ENCODE measurements at places on chromosomes 13 and 19.

DNA sequence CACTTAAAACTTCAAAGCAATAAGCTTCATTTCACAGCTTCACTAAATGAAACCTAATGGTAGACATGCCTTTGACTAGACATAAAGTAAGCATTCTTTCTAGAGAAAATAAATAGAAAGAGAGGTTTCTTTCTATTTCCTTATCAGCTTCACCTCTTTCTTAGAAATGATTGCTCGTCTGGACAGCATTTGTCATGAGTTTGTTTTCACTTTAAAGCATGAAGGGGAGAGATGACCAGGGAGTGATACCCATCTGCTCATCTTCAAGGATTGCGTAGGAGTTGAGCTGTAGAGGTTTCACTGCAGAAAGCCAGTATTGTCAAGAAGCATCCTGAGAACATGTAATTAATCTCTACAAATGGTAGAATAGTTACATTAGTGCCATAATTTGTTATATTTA is 61.3 kb downstream of the COL4A2 start:
- no peak for DNase-seq
- H3K27ac ChIP-seq: peak overlapping the region; percentile 62
- peaks cover 68% of the 10 kb centered on the region for H3K4me1 ChIP-seq
- no peaks in the 10 kb centered on the region for H3K36me3 ChIP-seq
- H3K27me3 ChIP-seq: no peaks in the 10 kb centered on the region

DNA sequence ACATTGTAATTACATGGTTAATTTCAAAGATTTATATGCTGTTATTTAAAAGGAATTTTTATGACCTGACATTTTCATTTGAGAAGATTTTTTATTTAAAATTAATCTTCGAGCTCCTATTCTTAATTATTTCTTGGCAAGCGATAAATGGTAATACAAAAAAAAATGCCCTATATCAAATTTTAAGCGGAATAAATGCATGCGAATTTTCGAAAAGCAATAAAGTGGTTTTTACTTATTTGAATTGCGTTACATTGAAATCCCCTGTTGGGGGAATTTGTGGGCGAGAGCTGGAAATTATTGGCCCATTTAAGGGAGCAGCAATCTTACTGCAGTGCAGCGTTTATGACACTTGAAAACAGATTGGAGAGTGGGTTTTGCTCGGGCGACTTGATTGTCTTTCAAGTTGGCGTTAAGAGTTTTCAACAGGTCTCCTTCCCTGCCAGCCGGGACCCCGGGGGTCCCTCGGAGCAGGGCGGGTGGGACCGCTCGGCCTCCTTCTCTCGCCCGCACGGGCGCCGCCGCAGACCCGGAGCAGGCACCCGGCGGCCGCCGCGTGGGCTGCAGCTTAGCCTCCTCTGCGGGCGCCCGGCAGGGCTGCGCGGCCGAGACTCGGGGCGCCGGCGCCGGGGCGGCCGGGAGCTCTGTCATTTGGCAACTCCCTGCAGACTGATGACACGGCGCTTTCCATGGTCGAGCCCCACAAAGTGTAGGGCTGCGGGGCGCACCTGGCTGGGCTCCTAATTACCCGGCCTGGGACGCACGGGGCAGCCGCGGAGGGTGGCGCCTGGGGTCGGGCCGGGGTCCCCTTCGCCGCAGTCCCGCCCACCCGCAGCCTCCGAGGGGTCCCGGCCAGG is 255.1 kb upstream of the SOX21 start:
- peaks cover 15% of the 10 kb centered on the region for H3K4me1 ChIP-seq
- H3K4me3 ChIP-seq: peak overlapping the region; percentile 45
- H3K27ac ChIP-seq: no peak overlapping the region
- H3K27me3 ChIP-seq: peaks cover 79% of the 10 kb centered on the region
- no peak for DNase-seq

DNA sequence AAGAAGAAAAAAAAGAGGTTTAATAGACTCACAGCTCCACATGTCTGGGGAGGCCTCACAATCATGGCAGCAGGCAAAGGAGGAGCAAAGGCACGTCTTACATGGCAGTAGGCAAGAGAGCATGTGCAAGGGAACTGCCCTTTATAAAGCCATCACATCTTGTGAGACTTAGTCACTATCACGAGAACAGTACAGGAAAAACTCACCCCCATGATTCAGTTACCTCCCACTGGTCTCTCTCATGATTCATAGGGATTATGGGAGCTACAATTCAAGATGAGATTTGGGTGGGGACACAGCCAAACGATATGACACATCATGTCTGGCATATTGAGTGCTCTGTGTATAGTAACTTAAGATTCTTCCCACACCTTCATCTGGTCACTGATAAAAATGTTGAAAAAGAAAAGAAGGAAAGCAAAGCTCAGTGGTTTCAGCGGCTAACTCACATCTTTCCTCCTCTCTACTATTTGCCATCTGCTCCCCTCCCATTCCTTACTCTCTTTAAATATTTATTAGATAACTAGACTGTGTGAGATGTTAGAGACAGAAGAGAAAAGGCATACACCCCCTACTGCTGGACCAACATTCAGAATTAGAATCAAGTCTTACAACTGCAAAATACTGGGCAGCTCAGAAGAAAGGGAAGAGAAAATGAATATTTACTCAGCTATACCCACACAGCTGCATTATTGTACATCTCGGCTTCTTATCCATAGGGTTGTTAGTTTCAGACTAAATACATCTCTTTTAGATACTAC is 60.1 kb upstream of the AKAP11 start:
- H3K36me3 ChIP-seq: peaks cover 40% of the 10 kb centered on the region
- H3K4me3 ChIP-seq: no peak overlapping the region
- H3K27ac ChIP-seq: no peak overlapping the region

GRCh38 chr19:57682226-57682766 is 519 bp downstream of the ZNF551 start:
- H3K4me1 ChIP-seq: peaks cover 18% of the 10 kb centered on the region
- DNase-seq: no peak
- H3K27ac ChIP-seq: peak overlapping the region; percentile 64
- H3K36me3 ChIP-seq: peaks cover 35% of the 10 kb centered on the region
- H3K27me3 ChIP-seq: no peaks in the 10 kb centered on the region

- H3K27ac ChIP-seq: no peak overlapping the region
- no peak overlapping the region for H3K4me3 ChIP-seq
- no peak for DNase-seq
- no peaks in the 10 kb centered on the region for H3K36me3 ChIP-seq
Observed at GRCh38 chr13:36142735-36143134, 11.6 kb upstream of the DCLK1 start.

- H3K4me1 ChIP-seq: no peaks in the 10 kb centered on the region
- no peaks in the 10 kb centered on the region for H3K36me3 ChIP-seq
- H3K4me3 ChIP-seq: no peak overlapping the region
- DNase-seq: no peak
- H3K27ac ChIP-seq: no peak overlapping the region
Observed at GRCh38 chr13:103471896-103472295, 405.7 kb upstream of the SLC10A2 start.

DNA sequence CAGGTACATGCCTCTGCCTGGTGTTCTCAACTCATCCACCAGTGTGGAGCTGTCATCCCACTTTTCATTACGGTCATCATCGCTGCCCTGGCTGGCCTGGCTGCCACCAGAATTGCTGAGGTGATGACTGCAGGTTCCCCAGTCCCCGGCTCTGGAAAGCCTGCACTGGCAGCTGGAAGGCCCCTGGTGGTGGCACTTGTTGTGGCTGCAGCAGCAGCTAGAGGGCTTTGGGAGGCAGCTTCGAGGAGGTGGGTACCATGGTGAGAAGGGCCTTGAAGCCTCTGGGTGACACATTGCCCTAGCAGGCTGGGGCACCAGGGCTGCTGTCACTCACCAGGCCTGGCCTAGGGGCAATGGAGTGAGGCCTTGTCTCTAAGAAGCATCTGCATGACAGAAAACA is 25.3 kb upstream of the ZNF14 start:
- no peak overlapping the region for H3K27ac ChIP-seq
- no peak for DNase-seq
- no peaks in the 10 kb centered on the region for H3K36me3 ChIP-seq
- H3K4me1 ChIP-seq: no peaks in the 10 kb centered on the region
- H3K4me3 ChIP-seq: no peak overlapping the region

DNA sequence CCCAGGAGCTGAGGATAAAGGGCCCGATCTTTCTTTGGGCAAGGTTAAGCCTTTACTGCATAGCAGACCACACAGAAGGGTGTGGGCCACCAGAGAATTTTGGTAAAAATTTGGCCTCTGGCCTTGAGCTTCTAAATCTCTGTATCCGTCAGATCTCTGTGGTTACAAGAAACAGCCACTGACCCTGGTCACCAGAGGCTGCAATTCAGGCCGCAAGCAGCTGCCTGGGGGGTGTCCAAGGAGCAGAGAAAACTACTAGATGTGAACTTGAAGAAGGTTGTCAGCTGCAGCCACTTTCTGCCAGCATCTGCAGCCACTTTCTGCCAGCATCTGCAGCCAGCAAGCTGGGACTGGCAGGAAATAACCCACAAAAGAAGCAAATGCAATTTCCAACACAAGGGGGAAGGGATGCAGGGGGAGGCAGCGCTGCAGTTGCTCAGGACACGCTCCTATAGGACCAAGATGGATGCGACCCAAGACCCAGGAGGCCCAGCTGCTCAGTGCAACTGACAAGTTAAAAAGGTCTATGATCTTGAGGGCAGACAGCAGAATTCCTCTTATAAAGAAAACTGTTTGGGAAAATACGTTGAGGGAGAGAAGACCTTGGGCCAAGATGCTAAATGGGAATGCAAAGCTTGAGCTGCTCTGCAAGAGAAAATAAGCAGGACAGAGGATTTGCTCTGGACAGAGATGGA is 8.4 kb upstream of the CEACAM19 start:
- DNase-seq: no peak
- H3K36me3 ChIP-seq: peaks cover 60% of the 10 kb centered on the region
- no peaks in the 10 kb centered on the region for H3K4me1 ChIP-seq
- H3K27me3 ChIP-seq: no peaks in the 10 kb centered on the region

GRCh38 chr13:29484236-29484635 is 111.3 kb downstream of the SLC7A1 start:
- H3K27ac ChIP-seq: no peak overlapping the region
- H3K36me3 ChIP-seq: peaks cover 11% of the 10 kb centered on the region
- no peaks in the 10 kb centered on the region for H3K27me3 ChIP-seq
- no peak for DNase-seq
- no peak overlapping the region for H3K4me3 ChIP-seq
- no peaks in the 10 kb centered on the region for H3K4me1 ChIP-seq

GRCh38 chr13:30702006-30702405 is 33.3 kb upstream of the ALOX5AP start:
- no peaks in the 10 kb centered on the region for H3K36me3 ChIP-seq
- no peaks in the 10 kb centered on the region for H3K27me3 ChIP-seq
- no peak overlapping the region for H3K4me3 ChIP-seq
- DNase-seq: no peak
- H3K27ac ChIP-seq: no peak overlapping the region
- H3K4me1 ChIP-seq: peaks cover 17% of the 10 kb centered on the region

- peak overlapping the region; percentile 71 for H3K27ac ChIP-seq
- no peak for DNase-seq
- peaks cover 53% of the 10 kb centered on the region for H3K4me1 ChIP-seq
- no peaks in the 10 kb centered on the region for H3K27me3 ChIP-seq
- H3K4me3 ChIP-seq: peak overlapping the region; percentile 83
- peaks cover 43% of the 10 kb centered on the region for H3K36me3 ChIP-seq
Observed at GRCh38 chr19:8307400-8307964, 676 bp downstream of the CD320 start.

- no peaks in the 10 kb centered on the region for H3K27me3 ChIP-seq
- peaks cover 17% of the 10 kb centered on the region for H3K36me3 ChIP-seq
- peak overlapping the region; percentile 55 for H3K4me3 ChIP-seq
- H3K27ac ChIP-seq: peak overlapping the region; percentile 77
- peaks cover 22% of the 10 kb centered on the region for H3K4me1 ChIP-seq
Observed at GRCh38 chr19:17234911-17235299, 8.9 kb downstream of the OCEL1 start.

DNA sequence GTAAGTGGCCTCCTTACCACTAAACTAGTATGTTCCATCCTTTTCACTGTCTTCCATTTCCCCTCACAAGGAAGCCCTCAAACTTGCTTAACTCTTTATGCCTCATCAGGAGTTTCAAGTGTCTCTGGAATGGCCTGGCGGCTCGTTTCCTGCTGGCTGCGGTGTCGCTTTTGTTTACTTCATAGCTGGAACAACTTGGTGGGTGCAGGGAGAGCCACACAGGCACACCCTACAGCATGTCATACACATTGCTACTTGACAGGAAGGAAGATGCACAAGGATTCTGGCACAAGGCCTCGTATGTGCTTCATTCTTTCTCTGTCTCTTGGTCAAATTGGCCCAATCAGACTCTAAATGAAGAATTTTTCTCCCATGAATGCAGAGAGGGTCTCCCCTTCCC is 488.3 kb downstream of the FOXO1 start:
- H3K36me3 ChIP-seq: no peaks in the 10 kb centered on the region
- no peak overlapping the region for H3K27ac ChIP-seq
- no peaks in the 10 kb centered on the region for H3K27me3 ChIP-seq
- H3K4me3 ChIP-seq: no peak overlapping the region
- no peak for DNase-seq

GRCh38 chr19:37997911-37998344 is 90.9 kb downstream of the SIPA1L3 start:
- no peak overlapping the region for H3K4me3 ChIP-seq
- no peaks in the 10 kb centered on the region for H3K27me3 ChIP-seq
- no peak for DNase-seq

DNA sequence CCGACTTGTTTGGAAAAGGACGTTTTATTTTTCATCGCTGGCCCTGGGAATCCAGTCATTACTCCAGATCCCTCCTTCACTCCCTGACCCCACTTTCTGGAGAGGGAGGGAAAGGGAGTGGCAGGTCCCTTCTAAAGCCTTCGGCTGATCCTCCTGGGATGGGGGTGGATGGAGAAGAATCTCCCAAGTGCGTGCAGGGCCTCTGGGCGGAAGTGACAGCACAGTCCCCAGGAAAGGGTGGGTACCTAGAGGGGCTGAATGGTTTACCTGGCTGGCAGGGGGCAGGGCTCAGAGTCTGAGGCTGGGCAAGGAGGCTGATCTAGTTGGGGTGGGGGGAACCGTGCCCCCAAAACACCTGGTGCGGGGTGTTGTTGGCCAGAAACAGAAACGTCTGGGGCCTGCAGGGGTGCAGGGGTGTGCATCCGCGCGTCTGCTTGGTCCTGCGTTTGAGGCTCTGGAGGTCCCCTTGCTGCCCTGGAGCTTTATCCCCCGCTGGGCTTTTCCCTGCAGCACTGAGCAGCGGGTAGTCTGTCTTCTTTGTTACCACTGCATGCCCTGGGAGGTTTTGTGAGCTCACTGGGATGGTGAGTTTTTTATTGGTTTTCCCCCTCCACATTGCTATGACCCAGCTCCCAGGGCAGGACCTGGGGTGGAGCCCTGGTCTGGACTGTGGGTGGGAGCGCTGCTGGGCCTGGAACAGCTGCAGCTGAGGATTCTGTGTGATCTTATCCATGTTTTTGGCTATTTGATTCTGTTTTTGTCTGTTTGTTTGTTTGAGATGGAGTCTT is 3.0 kb upstream of the ZNF628 start:
- no peak for DNase-seq
- H3K4me1 ChIP-seq: peaks cover 22% of the 10 kb centered on the region
- no peaks in the 10 kb centered on the region for H3K27me3 ChIP-seq
- H3K36me3 ChIP-seq: no peaks in the 10 kb centered on the region
- no peak overlapping the region for H3K27ac ChIP-seq
- no peak overlapping the region for H3K4me3 ChIP-seq

- H3K27ac ChIP-seq: no peak overlapping the region
- no peak for DNase-seq
- no peaks in the 10 kb centered on the region for H3K4me1 ChIP-seq
- no peak overlapping the region for H3K4me3 ChIP-seq
- H3K36me3 ChIP-seq: no peaks in the 10 kb centered on the region
Observed at GRCh38 chr13:101779147-101779546, 326.7 kb downstream of the ITGBL1 start.

Data from esophagus muscularis mucosa (tissue), 4 donors.